ENCODE measurements at places on chromosomes 12 and 14.

DNA sequence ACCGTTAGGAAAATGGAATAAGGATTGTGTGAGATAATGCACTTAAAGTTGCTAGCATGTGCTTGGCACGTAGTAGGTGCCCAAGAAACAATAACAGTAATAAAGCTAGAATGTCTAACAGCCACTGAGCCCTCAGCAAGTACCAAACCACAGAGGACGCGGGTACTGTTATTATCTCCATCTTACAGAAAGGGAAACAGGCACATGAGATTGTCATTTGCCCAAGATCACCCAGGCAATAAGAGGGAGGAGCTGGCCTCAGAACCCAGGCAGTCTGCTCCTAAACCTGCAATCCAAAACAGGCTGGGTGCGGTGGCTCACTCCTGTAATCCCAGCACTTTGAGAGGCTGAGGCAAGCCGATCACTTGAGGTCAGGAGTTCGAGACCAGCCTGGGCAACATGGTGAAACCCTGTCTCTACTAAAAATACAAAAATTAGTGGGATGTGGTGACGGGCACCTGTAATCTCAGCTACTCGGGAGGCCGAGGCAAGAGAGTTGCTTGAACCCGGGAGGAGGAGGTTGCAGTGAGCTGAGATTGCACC lies 5.1 kb upstream of the SDS start:
- DNase-seq, result no peak

- no peak for DNase-seq
These were observed 127.7 kb upstream of the MAX start for GRCh38 chr14:65229748-65230728.

DNA sequence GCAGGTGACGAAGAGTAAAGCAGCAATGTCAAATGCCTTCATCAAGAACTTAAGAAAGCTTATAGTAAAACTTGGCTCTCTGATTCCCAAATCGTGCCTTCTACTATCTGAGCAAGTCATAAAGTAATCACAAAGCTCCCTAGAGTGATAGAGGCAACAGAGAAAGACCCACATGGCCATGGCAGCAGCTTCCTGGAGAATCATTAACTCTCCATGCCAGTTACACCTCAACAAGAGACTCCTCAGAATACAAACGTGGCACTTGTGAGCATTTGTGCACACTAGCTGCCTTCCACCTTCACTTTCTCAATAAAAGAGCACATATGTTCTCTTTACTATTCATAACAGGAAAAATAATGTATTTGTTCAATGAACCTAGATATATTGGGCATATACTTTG lies 48.0 kb downstream of the PLCZ1 start:
- no peak for DNase-seq

DNA sequence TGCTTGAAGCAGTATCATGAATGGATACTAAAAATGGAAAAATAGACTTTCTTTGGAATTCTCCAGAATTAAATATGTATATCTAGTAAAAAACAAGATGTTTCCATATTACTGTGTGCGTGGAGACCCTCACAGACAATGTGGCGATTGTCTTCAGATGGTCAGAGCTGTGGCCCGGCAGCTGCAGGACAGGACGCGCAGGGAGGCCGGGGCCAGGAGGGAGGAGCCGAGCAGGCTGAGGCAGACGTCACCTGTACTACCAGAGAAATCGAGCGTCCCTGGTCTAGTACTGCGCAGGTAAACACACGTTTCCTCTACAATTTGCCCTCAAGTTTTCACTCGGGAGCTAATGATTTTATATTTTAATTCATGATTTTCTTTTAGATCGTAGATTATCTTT lies 22.8 kb downstream of the DDX51 start:
- DNase-seq, result no peak

- no peak for DNase-seq
These were observed 80.6 kb upstream of the DICER1 start for GRCh38 chr14:95237958-95238340.

DNA sequence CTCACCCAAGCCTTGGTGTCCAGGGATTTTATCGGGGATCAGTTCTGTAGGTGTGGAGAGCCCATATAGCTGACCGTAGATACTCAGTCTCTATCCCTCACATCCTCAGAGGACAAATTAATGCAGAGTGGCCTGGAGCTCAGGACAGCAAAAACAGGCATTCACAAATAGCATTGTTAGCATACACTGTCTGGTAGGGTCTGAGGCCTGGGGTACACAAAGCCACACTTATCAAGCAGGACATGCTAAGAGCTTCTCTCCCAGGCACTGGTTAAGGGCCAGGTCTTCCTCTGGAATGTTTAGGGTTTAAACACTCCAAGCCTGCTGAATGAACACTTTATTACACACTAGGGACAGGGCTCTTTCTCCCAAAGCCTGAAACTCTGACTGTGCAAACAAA lies 253.2 kb downstream of the NEDD1 start:
- DNase-seq, result no peak

- DNase-seq, result no peak
These were observed 2.0 kb downstream of the BHLHE41 start for GRCh38 chr12:26122681-26123481.

GRCh38 chr12:122079532-122080081 lies 1.1 kb downstream of the MLXIP start:
- no peak for DNase-seq

- no peak for DNase-seq
These were observed 14.0 kb downstream of the VSIG10 start for GRCh38 chr12:118089782-118090181.

- DNase-seq, result no peak
These were observed 774.7 kb downstream of the TMTC2 start for GRCh38 chr12:83461336-83461935.

GRCh38 chr12:53869500-53869899 lies 69.1 kb upstream of the HOXC13 start:
- no peak for DNase-seq

DNA sequence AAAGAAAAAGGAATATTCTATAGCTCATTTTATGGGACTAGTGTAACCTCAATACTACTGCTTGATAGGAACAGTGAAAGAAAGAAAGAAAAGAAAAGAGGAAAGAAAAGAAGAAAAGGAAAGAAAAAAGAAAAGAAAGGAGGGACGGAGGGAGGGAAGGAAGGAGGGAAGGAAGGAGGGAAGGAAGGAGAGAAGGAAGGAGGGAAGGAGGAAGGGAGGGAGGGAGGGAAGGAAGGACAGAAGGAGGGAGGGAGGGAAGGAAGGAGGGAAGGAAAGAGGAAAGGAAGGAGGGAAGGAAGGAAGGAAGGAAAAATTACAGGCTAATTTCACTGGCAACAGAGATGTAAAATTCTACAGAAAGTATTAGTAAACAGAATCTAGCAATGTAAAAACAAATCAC lies 215.5 kb downstream of the ITPR2 start:
- no peak for DNase-seq

GRCh38 chr14:58738189-58738836 lies 100.6 kb downstream of the DACT1 start:
- DNase-seq, result no peak

DNA sequence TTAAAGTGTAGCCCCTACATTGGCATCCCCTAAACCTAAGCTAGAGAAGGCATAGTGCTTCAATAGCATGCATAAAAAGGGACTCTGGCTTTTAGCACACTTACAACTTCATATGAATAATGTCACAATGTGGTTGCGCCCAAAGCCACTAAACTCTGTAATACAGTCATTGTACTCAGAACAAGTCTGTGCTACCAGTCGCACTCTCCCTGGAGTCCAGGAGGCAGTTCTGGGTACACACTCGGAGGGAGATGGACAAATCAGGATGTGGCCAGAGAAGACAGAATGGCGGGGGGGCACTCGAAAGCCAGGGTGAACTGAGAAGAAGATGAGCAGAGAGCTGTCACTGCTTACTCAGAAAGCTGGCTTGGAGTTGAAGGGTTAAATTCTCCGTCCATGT lies 10.6 kb downstream of the SAMD4A start:
- DNase-seq, result no peak

DNA sequence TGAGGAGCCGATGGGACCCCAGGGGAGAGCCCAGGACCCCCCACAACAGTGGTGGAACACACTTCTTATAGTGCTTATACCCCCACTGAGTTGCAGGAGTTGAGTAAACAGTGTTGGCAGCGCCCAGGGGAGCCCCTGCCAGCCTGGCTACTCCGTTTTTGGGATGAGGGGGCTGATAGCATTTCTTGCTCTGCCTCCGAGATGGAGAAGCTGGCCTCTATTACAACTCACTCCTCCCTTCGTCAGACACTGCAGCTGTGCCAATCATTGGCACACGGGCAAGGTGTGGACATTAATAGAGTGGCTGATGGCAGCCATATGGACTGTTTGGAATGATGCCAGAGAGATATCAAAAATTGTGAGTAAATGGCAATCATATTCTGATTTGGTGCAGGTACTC lies 94.9 kb upstream of the TMPO start:
- no peak for DNase-seq

DNA sequence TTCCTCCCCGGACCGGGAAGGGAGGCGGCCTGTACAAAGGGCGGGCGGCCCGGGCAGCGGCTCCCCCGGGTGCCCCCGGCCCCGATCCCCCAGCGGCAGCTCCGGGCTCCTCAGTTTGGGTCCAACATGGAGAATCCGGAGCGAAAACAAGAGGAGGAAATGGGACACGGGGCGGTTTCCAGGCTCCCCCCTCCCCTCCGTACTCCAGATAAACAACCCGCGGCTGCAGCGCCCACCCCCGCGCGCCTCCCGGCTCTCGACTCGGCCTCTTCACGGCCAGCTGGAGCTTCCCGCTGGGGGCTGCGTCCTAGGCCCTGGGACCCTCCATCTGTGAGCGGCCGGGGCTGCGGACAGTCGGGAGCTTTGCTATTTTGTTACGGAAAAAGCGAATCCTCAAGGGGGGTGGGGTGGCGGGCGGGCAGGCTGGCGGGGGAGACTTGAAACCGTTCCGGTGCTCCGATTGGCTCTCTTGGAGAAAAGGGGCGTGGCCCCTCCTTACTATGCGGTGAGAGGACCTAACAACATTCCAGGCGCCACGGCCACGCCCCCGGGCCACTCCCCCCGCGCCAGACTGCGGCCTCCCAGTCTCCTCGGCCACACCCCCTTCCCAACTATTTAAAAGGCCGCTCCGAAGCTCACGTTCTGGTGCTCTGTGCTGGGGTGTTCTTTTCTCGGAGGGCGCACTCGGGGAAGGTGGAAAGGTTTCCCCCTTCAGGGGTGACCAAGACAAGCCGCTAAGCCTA lies at the start of gene CTDSP2:
Gene CTDSP2 (minus strand): TSS at position 153 of the 743 bp plus-strand sequence. CDS start 294 bp downstream, outside the sequence.
- DNase-seq, result peak; percentile 73

- no peak for DNase-seq
These were observed 36.0 kb downstream of the RTRAF start for GRCh38 chr14:52025310-52025709.

Measured in stimulated activated CD8-positive, alpha-beta memory T cell treated with anti-CD3 and anti-CD28 coated beads, Interleukin-7, amount 100 ng/mL, for 1 hour (primary cell).